ENCODE measurements at places on chromosomes 1 and 21.

GRCh38 chr1:31672986-31673385 is 28.3 kb upstream of the PEF1 start:
- DNase-seq, result no peak

DNA sequence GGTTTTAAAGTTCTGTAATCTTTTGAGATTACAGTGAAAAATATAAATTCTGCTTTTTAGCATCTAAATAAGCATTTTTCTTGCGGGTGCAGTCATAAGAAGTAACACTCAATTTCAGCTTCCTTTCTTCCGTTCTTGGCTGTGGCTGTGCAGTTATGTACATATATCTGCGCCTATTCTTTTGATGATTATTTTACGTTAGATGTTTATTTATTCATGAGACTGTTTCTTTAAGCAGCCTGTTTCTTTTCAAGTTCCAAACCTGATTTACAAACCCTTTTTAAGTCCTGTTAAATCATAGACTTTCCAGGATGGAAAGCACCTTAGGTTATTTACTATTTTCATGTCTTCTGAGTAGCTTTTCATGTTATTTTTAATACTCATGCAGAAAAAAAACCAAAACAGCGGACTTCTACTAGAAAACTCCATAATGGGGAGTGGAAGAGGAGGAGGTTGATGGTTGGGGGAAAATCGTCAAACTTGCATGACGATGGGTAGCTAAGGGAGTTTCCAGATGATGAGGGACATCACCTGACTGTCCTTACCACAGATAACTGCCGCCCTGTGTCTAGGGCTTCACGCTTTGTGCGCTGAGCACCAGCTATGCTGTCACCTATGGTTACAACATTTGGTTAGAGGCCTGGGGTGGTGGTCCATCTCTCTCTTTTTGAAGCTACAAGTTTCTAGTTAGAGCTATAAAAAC is 2.6 kb downstream of the PRDM2 start:
- DNase-seq, result peak; percentile 59

- no peak for DNase-seq
Observed at GRCh38 chr1:7315316-7315715, 455.8 kb upstream of the VAMP3 start.

GRCh38 chr1:187212377-187212776 is 383.6 kb downstream of the PLA2G4A start:
- DNase-seq, result no peak

DNA sequence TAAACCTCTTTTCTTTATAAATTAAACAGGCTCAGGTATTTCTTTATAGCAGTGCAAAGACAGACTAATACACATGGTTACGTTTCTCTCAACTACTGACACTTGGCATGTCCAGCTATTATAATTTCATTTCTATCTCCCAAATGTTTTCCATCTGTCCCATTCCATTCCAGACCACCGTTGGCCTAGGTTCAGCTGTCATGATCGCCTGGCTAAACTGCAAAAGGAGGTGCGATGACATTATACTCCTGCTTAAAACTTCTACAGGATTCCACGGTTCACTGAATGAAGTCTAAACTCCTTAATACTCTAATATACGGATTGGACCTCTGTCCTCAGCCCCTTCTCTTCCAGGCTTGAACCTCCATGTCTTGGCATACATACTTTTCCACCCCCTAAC is 72.1 kb downstream of the RERE start:
- no peak for DNase-seq

- no peak for DNase-seq
Observed at GRCh38 chr1:21490774-21491487, 18.3 kb upstream of the ALPL start.

DNA sequence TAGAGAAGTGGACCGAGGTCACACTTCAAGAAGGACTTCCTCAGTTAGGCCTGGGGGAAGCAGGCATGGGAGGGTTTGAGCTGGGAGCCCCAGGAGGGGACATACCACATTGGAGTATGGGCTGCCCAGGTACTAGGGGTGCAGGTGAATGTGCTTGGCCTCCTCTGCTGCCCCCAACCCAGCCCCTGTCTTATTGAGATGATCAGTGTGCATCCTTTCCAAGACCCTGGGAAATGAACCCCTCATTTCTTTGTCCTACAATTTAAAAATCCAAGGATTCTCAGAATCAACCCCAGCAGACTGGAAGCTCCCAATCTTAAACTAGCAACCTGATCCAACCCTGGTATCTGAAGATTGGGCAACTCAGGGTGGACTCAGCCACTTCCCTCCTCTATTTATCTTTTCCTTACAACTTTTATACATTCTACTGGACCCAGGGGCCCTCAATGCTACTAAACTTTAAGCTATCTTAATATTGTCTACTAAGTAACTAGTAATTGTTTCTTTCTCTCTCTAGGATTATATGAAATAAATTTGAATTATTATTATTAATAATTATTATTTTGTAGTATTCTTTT is 9.1 kb downstream of the MEX3A start:
- no peak for DNase-seq

DNA sequence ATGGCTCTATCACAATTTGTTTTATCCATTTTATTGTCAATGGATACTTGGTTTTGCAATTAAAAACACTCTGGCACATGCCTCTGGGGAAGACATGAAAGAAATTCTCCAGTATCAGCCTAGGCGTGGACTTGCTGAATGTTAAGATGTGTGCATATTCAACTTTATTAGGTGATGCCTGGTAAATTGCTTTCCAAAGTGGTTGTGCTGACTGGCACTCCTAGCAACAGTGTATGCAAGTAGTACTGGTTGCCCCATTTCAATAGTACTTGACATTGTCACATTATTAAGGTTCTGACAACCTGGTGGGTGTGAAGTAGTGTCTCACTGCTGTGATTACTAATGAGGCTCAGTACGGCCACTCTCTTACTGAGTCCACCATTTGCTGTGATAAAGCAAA is 48.1 kb downstream of the BEND5 start:
- no peak for DNase-seq

DNA sequence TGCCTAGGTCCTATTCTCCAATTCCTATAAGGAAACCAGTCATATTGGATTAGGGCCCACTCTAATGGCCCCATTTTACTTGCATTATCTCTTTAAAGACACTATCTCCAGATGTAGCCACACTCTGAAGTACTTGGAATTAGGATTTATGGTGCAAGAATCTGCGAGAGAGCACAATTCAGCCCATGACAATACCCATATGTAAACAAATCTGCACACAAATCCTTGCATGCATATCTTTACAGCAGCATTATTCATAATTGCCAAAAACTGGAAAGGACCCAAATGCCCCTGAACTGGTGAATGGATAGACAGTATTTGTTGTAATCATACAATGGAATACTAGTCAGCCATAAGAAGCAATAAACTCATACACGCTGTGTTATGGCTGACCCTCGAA is 229.8 kb upstream of the ADAMTS5 start:
- DNase-seq, result no peak

DNA sequence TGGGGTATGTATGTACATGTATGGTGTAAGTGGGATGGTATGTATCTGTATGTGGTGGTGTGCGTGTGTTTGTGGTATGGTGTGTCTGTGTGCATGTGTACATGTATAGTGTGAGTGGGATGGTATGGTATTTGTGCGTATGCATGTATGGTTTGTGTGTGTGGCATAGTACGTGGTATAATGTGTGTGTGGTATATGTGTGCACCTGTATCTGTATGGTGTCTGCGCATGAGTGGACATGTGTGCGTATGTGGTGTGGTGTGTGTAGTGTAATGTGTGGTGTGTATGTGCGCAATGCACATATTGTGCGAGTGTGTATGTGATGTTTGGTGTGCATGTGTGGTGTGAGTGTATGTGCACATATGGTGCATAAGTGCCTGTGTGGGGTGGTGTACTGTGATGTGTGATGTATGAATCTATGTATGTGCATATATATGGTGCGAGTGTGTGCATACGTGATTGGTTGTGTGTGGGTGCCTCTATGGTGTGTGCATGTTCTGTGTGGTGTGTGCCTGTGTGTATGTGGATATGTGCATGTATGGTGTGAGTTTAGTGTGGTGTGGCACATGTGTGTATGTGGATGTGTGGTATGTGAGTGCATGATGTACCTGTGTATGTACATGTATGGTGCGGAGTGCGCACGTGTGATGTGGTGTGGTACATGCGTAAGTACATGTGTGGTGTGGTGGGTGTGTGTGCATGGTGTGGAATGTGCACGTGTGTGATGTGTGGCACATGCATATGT is 38.8 kb downstream of the WDR4 start:
- no peak for DNase-seq

DNA sequence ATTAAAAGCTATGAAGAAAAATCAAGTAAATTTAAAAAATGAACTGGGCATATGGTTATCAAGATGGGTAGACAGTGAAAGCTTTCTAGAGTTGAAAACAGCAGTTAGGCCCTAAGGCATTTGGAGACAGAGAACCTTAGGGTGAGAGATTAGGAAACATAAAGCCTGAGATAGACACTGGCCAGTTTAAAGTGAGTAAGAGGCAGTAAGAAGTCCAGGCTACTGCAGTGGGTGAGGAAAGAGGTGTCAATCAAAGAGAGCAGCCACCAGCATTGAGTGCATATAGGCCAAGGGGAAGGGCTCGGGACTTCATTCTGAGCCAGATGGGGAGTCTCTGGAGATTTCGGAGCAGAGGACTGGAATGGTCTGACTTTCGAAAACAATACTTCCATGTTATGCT is 1360.5 kb upstream of the ADGRL4 start:
- no peak for DNase-seq

GRCh38 chr1:106960412-106960811 is 96.1 kb upstream of the PRMT6 start:
- DNase-seq, result no peak

DNA sequence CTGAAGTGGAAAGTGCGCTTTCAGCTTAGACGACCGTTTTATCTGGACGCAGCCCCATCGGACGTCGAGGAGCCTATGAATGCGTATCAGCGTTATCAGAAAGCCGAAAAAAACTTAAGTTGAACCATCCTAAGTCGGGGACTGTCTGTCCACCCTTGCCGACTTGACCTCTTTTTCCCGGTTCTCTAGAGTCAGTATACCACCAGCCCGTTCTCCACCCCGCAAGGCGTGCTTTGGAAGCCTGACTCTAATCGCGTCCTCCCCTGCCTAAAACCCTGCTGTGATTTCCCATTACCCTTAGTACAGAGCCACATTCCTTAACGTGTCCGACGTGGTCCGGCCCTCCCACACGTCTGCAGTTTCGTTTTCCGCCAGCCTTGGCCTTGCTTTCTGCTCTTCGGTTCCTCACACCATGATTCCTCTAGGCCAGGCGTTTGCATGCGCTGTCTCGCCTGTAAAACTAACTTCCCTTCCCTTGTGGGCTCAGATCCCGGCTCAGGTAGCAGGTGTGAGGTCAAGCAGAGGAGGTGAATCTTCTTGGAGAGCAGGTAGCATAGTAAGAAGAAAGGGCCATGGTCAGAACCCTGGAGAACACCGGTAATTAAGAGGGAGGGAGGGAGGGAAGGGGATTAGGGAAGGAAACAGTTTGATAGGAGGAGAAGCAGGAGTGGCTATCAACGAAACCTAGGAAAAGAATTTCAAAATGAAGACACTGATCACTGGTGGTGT is 865 bp downstream of the ADPRS start:
- DNase-seq, result no peak

GRCh38 chr1:59699227-59699847 is 115.4 kb upstream of the HOOK1 start:
- DNase-seq, result no peak

DNA sequence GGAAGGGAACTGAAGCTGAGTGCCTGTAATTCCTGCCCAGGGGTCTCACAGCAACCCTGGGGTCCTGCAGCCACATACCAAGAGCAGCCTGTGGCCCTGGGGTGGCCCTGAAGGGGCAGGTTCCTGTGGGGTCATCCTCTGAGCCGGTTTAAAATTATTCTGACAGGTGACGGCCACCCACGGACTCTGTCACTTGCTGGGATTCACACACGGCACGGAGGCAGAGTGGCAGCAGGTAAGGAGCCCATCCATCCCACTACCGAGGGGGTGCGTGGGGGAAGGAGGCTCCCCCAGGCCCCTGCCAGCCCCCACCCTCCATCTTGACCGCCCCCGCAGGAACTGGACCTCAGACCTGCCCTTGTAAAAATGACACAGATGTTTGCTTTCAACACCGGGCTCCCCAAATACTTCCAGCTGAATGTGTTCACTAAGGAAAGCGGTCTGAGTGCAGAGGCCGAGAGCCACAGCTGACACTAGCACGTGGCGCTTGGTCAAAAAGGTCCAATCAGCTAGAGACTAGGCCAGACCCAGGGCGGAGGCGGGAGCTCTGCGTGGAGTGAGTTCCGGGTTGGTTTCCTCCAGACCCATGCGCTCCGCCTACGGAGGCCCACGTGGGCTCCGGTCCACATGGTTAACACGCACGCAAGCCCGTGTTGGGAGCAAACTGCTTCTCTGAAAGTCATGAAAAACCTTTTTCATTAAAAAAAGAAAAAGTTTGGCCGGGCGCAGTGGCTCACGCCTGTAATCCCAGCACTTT is 10.0 kb downstream of the YBEY start:
- DNase-seq, result peak; percentile 48

- no peak for DNase-seq
Observed at GRCh38 chr1:147676311-147677085, 6.2 kb upstream of the ACP6 start.

DNA sequence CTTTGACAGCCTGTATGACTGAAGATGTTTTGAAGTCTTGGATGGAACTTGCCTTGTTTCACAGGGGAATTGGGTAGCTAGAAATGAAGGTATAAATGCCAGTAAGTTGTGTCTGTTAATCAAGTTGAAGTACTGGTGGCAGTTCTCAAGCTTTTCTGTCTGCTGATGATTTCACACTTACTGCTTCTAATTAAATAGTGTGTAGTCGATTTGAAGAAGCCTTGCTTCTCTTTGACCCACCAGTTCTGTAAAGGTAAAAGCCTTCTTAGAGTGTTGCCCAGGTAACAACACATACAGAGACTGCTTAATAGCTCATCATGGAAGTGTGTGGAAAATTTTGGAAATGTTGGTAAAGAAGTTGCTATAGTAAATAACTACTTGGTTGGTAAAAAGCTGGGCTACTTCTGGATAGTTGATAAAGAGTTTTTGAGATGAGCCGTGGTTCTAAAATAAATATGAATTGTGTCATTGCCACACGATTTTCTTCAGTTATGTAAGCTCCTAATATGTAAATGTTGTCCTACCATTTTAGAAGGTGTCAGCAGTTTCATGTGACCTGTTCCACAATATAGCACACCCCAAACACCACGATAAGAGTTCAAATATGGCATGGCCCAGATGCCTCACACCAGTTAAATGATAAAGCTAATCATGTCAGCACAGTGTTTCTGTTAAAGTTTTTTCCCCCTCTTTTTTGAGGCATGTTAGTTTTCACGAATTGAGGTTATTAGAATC is 7.4 kb downstream of the RABGAP1L start:
- DNase-seq, result no peak

- no peak for DNase-seq
Observed at GRCh38 chr1:152179566-152179965, 20.5 kb upstream of the RPTN start.

GRCh38 chr1:227357171-227357926 is 39.1 kb upstream of the CDC42BPA start:
- DNase-seq, result no peak

GRCh38 chr21:26140926-26141325 is 29.6 kb downstream of the APP start:
- DNase-seq, result no peak

- no peak for DNase-seq
Observed at GRCh38 chr1:30930631-30931173, 22.1 kb upstream of the SDC3 start.

- DNase-seq, result no peak
Observed at GRCh38 chr1:40944326-40944725, 35.2 kb upstream of the CTPS1 start.

All from stimulated activated CD4-positive, alpha-beta T cell treated with anti-CD3 and anti-CD28 coated beads, Interleukin-4, amount 100 ng/mL, for 4 hours (primary cell).